Progenitor cell of endocrine pancreas (in vitro differentiated cells): ENCODE measurements at places on chromosomes 11 and 22.

DNA sequence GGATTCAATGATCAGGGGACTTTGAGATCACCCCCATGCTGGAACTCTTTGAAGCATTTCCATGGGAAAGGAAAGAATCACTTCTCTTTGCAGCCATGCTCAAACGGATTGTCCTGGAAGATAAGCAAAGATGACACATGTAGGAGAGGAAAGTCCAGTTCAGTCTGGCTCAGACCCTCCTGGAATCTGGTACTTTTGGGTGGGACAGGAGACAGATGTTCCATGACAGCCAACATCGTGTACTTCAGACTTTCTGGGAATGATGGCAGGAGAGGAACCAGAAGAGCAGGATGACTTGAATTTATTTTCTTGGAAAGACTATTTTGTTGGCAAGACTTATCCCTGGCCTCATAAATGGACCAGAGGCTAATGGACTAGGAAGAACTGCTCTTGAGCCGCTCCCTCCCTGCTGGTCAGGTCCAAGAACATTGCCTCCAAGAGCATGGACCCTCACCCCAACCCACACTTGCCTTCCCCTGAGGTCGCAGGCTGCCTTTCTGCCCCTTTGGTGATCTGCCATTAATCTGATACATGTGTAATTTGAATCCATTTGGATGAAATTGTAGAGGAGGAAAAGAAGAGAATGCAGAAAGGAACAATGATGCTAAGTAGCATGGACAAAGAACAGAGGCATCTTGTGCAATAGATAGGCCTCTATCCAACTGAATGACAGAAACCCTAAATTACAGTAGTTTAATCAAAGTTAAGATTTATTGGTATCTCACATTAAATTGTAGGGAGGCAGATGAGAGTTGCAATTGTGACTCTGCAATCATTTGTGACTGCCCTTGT is 201.0 kb downstream of the SNX19 start:
- no peak for DNase-seq

- no peak for DNase-seq
Measured at GRCh38 chr11:116986521-116987105, 111.6 kb downstream of the SIK3 start.

DNA sequence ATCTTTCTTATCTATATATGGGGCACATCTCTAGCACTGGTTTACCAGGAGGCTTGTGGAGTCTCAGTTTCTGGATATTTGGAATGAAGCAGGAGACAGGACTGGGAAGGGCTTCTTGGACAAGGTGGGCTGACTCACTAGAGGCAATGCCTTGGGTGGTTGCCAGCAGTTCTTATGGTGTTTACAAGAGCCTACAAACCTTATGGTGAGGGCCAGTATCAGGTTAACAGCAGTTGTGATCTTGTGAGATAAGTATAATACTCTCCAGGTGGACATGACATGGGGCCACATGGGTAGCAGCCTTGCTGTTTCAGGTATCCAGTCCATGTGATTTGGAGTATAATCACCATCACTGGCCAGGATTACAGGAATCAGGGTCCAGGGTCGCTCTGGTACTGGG is 10.2 kb downstream of the FUT4 start:
- DNase-seq = no peak

- DNase-seq = no peak
Measured at GRCh38 chr11:64268893-64269539, 15.4 kb downstream of the BAD start.

GRCh38 chr22:21951931-21952465 is 650 bp downstream of the PPM1F start:
- DNase-seq = peak; percentile 39

DNA sequence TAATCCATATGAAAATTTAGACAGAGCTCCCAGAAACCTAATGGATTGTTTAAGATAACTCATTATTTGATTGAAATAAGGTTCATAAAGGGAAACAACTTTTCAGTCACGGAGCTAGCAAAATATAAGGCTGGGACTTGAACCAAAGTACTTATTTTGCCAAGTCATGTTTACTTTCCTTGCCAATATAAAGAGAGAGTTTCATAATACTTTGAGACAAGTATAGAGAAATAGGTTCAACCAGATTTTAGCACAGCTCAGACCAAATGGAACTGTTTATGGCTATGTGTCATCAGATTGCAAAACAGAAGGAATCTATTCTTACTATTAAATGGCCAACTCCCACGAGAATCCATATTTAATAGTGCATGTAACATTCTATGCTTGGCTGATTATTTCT is 1517.5 kb upstream of the TENM4 start:
- DNase-seq = no peak

DNA sequence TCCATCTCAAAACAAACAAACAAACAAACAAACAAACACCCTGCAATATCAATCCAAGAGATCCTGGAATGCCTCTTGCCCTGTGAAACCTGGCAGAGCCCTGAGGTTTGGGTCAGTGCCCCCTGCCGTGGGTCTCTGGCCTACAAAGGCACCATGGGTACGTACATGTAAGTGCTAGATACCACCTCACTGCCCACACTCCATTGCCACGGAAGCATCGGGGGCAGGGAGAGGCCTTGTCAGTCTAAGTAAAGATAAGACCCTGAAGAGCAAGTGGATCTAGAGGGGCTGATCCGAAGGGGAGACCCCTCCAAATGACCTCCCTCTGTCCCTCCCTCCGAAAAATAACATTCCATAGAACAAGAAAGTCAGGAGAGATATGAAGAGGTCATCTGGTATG is 2.0 kb upstream of the MIEF1 start:
- DNase-seq = no peak

DNA sequence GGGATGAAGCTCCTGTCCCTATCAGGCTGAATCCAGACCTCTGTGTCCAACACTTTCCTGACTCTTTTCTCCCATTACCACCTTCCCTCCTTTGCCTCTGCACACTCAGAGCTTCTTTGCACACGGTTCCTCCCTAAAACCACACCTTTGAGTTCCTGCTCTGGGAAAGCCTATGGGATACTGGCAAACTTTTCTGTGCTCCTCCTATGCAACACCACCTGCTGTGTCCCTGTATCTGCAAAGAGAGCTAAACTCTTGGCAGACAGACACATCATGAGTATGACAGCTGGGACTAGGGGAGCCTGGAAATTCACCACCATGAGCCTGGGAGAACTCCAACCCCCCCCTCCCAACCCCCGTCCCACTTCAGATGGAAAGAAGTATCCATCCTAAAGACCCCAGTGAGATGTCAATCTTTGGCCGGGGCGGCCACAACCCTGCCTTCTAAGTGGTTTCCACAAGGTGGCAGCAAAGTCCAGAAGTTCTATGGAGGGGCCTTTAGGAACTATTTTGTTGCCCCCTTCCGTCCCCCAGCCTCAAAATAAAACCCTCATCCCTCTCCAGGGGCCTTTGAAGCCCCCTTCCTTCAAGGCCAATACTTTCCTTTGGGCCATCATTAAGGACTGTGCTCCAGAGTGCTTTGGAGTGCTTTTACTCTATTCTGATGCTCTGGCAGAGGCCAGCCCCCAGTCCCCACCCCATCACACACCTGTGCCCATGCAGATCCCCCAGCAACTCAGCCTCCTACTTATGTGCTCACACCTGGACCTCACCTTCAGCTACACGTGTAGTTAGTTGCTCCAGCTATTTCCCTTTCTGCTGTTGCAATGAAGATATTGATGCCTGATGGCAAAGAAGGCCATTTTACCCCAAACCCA is 19.4 kb downstream of the HTR3A start:
- peak; percentile 33 for DNase-seq

DNA sequence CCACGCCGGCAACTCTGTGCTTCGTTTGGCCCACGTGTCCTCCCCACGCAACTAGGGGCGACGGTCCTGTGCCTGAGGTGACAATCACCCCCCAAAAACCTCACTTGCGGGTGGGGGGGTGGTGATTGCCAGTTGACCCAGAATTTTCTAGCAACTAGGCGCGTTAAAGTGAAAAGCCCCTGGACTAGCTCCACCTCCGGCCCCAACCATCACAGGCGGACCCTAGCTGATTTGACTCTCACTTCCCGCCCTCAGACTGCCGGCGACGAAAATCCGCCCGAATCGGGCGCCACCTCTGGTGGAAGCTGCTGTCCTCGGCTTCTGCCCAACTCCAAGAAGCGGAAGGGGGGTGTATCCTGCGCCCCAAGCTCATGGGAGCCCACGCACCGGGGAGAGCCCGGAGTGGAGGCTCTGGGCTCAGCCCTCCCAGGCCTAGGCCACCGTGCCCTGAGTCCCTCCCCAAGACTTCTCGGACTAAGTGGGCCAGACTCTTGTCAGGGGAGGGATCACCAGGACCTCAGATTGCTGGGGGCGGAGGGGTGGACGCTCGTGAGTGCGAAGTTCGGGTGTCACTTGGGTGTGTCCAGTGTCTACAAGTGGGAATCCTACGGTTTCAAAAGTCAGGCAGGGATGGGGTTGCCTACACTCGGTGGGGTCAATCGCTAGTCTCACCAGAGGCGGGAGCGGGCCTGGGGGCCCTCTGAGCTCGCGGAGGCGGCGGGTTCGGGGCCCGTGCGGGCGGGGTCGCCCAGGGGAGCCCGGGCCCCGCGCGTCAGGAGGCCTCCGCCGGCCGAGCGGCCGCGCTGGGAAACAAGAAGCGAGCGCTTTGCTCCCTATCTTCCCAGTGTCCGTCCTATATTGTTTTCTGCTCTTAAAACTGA is 12.3 kb downstream of the PAX6 start:
- no peak for DNase-seq

- no peak for DNase-seq
Measured at GRCh38 chr11:64655941-64656601, 65.1 kb downstream of the SLC22A12 start.
